Activated CD4-positive, alpha-beta T cell treated with anti-CD3 and anti-CD28 coated beads for 36 hours (primary cell): ENCODE measurements at places on chromosomes 2 and 18.
A peak's percentile ranks its signal among the peaks of the same experiment; 100 is the strongest.

DNA sequence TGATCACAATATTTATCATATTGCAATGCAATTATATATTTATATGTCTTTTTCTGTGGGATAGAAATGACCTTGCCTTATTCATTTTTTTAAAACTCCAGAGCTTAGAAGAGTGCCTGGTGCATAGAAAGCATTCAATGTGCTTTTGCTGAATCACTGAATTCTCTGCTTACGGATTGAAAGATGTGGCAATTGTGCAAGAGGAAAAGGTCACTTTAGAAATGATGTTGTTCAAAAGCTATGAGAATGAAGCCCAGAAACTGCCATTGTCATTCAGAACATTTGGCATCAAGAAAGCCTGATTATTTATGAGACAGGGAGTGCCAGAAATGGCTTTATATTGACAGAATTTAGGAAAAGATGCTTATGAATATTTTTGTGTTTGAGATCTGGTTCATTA is 678.6 kb upstream of the CDH2 start:
- no peak overlapping the region for H3K4me3 ChIP-seq
- no peaks in the 10 kb centered on the region for H3K27me3 ChIP-seq
- no peak for DNase-seq
- H3K36me3 ChIP-seq = no peaks in the 10 kb centered on the region
- no peaks in the 10 kb centered on the region for H3K4me1 ChIP-seq
- H3K27ac ChIP-seq = no peak overlapping the region

DNA sequence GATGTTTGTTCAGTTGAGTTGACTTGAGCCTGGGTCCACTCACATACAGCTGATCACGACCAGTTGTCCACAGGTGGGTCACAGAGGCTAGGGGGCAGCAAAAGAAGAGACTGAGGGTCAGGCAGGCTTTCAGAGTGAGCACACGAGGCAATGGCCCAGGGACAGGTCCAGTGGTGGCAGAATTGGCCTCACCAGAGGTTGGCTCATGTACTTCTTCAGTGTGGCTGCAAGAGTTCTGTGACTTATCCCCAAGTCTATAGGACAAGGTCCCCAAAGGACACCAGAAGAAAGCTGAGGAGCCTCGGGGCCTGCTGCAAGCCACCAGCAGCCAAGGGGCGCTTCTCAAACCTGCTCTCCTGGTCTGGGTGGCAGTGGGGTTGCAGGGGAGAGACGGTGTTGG is 219.8 kb downstream of the TFCP2L1 start:
- no peak for DNase-seq
- no peak overlapping the region for H3K4me3 ChIP-seq
- H3K36me3 ChIP-seq = no peaks in the 10 kb centered on the region
- no peaks in the 10 kb centered on the region for H3K4me1 ChIP-seq
- H3K27ac ChIP-seq = no peak overlapping the region

GRCh38 chr18:36628435-36629137 is 200.2 kb downstream of the TPGS2 start:
- no peaks in the 10 kb centered on the region for H3K4me1 ChIP-seq
- no peak overlapping the region for H3K4me3 ChIP-seq
- H3K36me3 ChIP-seq = no peaks in the 10 kb centered on the region
- no peak overlapping the region for H3K27ac ChIP-seq
- DNase-seq = no peak

GRCh38 chr18:36378205-36378604 is 80.7 kb downstream of the FHOD3 start:
- H3K4me3 ChIP-seq = no peak overlapping the region
- H3K27ac ChIP-seq = no peak overlapping the region
- H3K27me3 ChIP-seq = peaks cover 15% of the 10 kb centered on the region
- H3K4me1 ChIP-seq = no peaks in the 10 kb centered on the region

GRCh38 chr2:200447139-200447855 is 62.6 kb downstream of the KCTD18 start:
- DNase-seq = no peak
- H3K27me3 ChIP-seq = no peaks in the 10 kb centered on the region
- H3K4me1 ChIP-seq = peaks cover 26% of the 10 kb centered on the region
- H3K4me3 ChIP-seq = peak overlapping the region; percentile 1
